ENCODE measurements at places on chromosomes 3 and 15. TPM values are rescaled to one million over a fixed set of nuclear protein-coding genes. Genes with fewer than 3 reads are reported as not detected.

The STXBP5L gene
- not detected for total RNA-seq

The CD80 gene
- not detected for total RNA-seq

The SLC25A26 gene
- 17.2 TPM for total RNA-seq

The TERC gene
- 343 TPM for total RNA-seq

The XCR1 gene
- total RNA-seq = not detected

The IL17RE gene
- 5.5 TPM for total RNA-seq

The CAPN7 gene
- 18.3 TPM for total RNA-seq

All from myometrial cell (primary cell).